ENCODE measurements at places on chromosomes 11 and 22.

- DNase-seq, result peak; percentile 58
Measured at GRCh38 chr11:2929950-2930703, 907 bp upstream of the PHLDA2 start.

DNA sequence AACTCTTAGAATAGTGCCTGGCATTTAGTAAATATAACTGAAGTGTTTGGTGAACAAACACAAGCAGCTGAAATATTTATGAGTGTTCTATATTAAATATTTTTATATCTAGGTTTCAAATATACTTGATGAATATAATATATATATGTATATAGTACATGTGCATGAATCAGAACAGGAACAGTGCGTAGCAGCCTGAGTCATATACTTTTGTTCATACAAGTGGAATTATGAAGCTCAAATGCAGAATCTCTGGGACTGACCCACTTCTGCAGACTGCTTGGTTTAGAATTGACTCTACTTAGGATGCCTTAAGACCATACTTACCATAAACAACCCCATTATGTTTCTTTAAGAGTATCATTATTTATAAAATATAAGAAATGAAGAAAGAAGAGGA, 997.8 kb upstream of the RAG2 start:
- DNase-seq, result no peak

- DNase-seq, result no peak
Measured at GRCh38 chr22:50439871-50440331, 34.9 kb downstream of the SBF1 start.

GRCh38 chr11:115561116-115561515, 56.9 kb upstream of the CADM1 start:
- no peak for DNase-seq

DNA sequence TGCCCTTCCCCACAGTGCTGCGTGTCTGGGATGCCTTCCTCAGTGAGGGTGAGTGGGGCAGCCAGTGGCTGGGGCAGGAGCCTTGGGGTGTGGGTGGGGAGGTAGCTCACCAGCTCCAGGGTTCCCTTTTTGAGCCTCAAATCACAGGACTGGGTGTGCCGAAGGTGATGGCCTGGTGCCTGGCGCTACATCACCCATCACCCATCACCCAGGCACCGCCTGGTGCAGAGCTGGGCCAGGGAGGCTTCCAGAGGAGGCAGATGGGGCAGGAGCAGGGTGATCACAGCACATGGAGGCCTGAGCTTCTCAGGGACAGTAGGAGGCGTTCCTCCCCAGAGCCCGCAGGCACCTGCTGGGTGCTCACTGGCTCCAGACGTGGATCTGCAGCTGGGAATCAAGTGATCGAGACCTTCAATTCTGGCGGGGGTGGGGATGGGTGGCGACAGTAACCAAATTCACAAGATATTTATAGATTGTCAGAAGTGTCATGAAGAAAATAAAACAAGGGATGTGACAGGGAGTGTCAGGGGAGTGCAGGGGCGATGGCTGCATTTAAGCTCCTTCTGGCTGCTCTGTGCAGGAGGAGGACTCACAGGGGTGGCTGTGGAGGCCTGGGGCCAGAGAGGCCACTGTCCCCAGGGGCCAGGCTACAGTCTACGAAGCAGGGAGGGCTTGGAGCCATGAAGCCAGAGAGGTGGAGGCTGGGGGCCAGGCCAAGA, 3.2 kb downstream of the TBC1D10C start:
- no peak for DNase-seq

DNA sequence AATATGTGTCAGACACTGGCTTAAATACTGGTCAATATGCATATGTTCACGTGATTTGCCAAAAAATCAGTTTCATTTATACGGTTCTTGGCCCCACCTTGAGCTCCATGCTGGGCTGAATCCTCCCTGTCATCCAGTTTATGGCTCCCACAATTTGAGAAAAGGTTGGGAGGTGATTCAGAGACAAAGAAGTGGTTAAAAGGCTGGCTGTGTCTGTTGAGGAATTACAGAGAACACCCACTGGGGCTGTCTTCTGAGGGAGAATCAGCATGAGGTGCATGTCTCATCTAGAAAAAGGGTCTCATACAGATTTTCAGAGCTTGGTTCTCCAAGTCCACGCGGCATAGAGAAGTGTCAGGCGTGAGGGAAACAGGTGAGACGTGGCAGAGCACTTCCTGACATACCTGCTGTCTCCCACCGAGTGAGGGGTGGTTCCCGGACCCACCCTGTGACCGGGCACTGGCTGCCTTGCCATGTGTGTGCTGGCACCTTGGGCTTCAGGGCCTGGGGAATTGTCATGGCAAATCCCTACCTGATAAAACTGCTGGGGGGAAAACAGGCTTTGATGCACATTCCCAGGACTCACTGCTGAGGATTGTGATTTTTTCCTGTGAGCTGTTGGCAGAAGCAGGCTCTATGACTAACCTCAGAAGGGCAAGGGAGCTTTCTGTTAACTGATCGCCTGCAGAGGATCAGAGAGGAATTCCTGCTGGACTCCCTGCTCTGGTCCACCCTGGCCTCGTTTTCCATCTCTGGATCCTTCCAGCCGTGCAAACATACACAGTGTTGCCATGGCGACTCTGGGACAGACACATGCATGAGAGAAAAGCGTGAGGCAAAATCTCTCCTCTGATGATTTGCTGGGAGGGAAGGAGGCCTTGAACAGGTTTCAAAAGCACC, 223.6 kb downstream of the ADAMTS15 start:
- DNase-seq, result no peak

DNA sequence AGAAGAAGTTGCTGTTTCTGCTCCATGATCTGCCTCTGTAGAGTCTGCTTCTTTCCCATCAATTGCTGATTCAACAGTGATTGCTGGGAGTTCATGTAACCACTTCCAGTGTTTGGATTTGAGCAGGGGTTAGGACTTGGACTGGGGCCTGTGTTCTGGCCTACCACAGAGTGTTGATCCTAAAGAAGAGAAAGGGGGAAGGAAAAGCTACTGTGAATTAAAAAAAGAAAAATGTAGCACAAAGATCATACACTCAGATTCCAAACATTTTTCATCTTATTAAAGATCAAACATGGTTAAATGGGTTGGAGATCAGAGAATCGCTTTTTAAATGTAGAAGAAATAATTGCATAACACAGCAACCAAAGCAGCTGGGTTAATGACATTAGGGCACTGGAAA, 67.6 kb upstream of the MTMR2 start:
- DNase-seq, result no peak

GRCh38 chr11:30143098-30143705, 87.6 kb upstream of the FSHB start:
- DNase-seq, result no peak

GRCh38 chr11:65797711-65798110, 10.8 kb downstream of the OVOL1 start:
- DNase-seq, result no peak

GRCh38 chr11:13290221-13290980, 12.8 kb downstream of the BMAL1 start:
- no peak for DNase-seq

DNA sequence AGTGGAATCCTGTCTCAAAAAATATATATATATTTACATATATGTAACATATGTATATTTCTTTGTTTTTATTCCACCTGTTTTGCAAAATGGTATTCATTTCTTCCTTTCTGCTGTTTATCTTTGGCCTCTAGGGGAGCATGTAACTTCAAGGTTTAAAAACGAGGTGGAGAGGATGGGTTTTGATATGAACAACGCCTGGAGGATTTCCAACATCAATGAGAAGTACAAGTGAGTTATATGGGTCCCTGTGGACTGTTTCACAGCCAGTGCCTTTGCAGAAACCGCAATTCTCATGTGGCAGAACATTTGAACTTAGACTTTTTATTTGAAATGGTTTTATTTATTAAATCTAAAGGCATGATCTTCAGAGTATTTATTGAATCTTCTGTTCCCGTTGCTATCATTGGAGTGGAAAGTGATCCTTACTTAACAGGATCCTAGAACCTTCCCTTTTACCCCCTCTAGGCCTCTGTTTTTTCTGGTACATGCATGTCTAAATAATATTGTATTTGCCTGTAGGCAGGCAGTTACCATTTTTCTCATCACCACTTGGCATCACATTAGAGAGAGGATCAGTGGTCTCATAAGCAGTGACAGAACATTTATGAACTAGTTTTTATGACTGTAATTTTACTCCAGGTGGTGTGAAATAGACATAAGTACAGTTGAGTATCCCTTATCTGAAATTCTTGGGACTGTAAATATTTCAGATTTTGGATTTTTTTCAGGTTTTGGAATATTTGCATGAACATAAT, 81.5 kb upstream of the HORMAD2 start:
- DNase-seq, result no peak

DNA sequence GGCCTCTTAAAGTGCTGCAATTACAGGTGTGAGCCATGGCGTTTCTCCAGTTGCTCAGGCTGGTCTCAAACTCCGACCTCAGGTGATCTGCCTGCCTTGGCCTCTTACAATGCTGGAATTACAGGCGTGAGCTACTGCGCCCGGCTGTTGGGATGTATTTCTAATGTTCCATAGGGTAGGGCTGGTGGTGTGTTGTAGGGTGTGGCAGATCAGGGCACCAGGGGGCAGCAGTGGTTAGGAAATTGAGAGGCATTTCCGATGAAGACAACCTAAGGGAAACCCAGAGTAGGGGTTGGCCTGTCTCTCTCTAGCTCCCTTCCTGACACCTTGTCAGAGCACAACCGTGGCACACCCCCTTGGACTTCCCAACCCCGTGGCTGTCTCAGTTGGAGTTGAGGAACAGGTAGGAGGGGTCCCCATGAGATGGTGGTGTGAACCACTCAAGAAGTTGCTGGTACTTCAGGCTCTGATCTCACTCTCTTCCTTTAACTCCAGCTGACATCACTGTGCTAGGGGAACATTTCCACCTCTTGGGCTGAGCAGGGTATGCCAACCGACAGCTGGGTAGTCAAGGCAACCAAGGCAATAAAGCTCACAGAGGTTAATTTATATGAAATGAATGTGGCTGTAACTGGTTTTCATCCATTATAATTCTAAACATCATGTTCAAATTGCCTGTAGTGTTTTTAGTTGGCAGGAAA, 33.0 kb downstream of the YWHAH start:
- DNase-seq, result peak; percentile 53

GRCh38 chr11:7645206-7645605, 28.1 kb downstream of the CYB5R2 start:
- no peak for DNase-seq

DNA sequence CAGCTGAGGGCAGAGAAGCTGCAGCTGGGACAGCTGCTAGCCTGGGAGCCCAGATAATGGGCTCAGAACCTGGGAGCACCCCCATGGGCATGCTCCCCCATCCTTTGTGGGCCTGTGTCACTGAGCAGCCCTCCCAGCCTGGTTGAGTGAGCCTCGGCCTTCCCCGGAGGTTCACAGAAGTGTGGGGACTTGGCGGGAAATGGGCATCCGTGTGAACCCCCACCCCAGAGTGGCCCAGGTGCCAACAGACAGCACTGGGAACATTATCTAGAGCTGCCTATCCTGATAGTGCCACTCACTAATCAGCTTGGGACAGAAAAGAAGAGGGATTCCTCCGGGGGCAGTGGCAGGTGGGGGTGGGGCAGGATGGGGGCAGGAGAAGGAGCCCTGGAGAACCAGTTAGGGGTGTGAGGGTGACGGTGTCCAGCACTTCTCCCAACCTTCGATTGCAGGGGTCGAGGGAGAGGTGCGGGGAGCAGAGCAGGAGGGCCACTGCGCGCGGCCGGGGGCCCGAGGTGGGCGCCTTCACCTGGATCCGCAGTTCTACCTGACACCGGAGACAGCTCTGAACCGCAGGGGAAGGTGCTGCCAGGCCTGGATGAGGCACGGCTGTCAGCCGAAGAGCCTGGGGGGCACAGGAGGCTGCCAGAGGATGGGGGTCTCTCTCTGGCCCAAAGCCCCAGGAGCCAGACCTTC, 33.1 kb downstream of the FLRT1 start:
- DNase-seq, result no peak

- DNase-seq, result peak; percentile 50
Measured at GRCh38 chr22:22687638-22688500, 43.5 kb downstream of the GGTLC2 start.

- no peak for DNase-seq
Measured at GRCh38 chr22:47121791-47122190, 359.3 kb downstream of the TBC1D22A start.
